NT2/D1 (cell line): ENCODE measurements at places on chromosomes 7 and 10.

- no peak for DNase-seq
Measured at GRCh38 chr10:15842556-15843169, 17.6 kb downstream of the MINDY3 start.

DNA sequence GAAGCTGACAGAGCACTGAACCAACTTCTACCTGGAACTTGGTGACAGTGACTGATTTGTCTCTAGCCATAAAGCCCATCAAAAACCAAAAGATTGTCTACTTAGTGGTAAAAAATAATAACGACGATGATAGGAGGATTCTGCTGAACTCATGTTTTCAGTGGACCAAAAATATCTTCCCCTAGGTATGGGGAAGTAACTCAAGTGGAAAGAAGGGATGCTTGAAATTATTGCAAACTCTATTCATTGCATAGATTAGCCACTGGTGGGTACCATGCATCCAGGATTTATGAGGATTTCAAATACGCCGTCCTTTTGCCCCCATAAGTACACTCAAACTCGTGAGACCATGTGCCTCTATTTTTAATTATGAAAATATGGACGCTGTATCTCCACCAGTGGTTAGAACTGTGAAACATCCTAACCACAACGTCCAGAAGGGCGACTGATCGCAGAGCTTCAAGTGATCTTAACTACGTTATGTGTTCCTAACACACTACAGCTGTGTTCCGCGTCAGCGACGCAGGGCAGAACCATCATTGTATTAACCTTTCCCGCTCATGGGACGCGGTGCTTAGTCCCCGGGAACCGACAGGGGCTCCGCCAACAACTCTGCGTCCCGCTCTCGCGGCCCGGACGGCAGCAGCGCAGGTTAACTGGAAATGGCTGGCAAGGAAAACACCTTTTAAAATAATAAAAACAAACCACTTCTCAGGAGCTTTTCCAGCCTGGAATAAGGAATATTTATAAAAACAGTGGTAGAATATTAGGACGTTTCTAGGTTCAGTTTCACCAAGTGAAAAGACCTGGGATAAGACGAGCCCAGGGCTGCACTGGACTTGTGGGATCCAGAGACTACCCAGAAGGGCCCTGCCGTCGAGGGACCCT lies 776 bp downstream of the PEX1 start:
- peak; percentile 9 for DNase-seq

DNA sequence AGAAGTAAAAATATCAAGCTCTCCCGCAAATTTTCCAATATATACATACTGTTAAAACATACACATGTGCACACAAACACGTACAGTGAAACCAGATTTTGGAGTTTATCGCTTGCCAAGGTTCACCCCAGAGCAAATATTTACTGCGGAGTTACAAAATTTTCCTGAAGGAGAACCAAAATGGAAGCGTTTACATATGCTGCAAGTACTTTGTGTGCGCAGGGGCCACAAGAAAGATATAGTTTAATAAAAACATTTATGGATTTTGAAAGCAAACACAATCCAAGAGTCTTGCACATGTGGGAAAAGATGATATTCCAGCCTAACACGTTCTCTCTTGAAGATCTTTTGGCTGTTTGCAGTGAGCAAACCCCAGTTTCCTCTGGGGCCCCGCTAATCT lies 301.3 kb upstream of the NFE2L3 start:
- no peak for DNase-seq

- no peak for DNase-seq
Measured at GRCh38 chr10:47311193-47311931, 10.9 kb upstream of the GDF2 start.

DNA sequence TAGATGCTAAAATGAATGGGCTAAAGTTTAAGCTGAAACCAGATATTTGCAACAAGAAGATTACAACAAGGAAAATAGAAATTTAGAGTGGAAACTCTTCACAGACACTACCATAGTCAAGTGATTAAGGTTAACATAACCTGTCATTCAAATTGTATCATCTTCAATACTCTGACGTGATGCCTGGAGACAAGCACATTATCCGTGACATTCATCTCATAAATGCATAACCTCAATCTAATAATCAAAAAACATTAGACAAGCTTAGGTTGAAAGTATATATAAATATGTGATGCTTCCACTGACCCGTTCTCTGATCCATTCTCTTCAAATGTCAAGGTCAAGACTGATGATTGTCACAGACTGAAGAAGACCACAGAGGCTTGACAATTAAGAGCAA lies 263.8 kb upstream of the MEOX2 start:
- DNase-seq = no peak

- DNase-seq = no peak
Measured at GRCh38 chr7:117830422-117830954, 42.8 kb downstream of the CTTNBP2 start.

- DNase-seq = no peak
Measured at GRCh38 chr7:74070619-74070921, 13.0 kb upstream of the LIMK1 start.

DNA sequence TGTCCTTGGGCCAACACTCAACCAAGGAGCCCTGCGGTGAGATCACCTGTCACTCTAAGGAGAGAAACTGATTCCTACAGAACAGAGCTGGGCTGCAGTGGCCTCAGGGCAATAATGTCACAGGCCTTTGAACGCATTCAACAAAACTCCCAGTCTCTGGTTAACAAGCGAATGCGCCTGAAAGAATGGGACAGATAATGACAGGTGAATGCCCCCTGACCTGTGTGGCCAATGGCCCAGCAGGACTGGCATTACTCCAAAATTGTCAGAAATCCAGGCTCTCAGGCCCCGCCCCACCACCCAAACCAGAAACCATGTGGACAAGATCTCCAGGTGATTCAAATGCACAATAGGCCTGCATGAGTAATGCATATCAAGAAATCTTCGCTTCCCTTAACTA lies 277.7 kb upstream of the KLF6 start:
- DNase-seq = no peak

DNA sequence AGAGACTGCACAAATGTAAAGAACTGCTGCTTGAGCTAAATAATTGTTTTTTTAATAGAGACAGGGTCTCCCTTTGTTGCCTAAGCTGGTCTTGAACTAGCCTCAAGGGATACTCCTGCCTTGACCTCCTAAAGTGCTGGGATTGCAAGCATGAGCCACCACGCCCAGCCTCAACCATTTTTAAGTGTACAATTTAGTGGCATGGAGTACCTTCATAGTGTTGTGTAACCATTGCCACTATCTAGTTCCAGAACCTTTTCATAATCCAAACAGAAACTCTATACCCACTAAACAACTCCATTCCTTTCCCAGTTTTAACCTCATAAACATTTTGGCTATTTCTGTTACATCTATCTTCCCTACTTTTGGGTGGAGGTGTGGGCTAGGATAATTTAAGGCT lies 6.7 kb downstream of the EIF4H start:
- DNase-seq = no peak

- no peak for DNase-seq
Measured at GRCh38 chr7:97107192-97107800, 10.2 kb upstream of the SDHAF3 start.

DNA sequence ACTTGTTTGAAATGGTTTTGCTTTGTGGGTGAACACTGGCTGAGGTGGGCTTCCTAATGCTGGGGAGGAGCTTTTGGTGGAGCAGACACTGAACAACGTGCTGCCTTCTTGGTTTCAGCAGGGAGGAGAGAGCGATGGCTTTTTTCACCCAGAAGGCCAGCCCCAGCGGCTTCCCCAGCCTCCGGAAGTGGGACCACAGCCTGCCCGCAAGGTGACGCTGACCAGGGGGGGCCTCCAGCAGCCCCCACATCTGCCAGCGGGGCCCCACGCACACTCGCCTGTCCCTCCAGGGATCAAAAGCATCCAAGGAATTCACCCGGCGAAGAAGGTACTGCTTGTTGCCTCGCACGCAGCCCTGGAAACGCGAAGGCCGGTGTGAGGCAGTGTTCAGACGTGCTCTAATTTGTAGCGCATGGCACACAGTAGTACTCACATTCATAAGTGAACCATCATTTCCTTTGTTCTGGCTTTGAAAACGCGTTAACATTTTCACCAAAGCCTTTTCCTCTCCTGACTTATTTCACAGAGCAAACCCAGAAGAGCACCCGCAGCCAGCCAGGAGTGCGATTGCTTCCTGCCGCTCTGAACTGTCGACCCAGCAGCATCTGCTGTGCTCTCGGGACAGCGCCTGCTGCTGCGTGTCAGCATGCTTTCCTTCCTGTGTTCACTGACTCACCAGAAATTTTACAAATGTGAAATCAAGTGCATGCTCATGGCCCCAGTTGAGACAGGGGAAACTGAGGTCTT lies 48.4 kb downstream of the SHH start:
- no peak for DNase-seq

DNA sequence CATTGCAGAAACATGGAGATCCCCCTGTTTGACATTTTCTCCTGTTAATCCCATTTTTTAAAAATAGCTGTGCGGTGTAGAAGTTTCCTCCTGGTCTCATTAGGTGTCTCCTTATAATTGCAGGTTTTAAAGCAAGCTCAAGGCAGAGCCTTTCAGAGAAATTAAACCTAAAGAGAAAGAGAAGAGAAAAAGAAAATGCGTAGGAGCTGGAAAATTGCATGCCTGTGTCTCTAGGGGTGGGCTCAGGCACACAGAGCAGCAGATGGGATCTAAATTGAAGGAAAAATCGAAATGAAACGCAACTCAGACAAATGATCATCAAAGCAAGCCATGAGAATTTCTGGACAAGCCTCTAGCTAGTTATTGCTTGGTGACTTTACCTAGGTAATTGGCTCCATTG lies 40.1 kb downstream of the GPR26 start:
- DNase-seq = no peak

DNA sequence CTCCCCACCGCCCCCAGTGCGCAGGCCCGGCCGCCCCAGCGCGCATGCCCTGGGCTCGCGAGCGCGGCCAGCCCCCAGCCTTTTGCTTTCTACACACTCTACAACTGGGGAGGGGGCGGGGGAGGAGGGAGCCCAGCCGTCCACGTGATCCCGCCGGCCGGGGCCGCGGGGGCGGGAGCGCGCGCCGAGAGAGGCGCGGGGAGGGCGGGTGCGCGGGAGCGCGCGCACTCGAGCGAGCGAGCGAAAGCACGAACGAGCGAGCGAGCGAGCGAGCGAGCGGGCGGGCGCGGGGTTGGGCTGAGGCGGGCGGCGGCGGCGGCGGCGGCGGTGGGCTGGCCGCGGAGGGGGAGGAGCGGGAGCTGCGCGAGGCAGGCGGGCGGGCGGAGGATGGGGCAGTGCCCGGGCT lies at the start of gene AUTS2:
TSS of gene AUTS2 (plus strand) at position 395 of the 406 bp plus-strand sequence. CDS start 1,179 bp downstream, outside the sequence.
- DNase-seq = peak; percentile 88

DNA sequence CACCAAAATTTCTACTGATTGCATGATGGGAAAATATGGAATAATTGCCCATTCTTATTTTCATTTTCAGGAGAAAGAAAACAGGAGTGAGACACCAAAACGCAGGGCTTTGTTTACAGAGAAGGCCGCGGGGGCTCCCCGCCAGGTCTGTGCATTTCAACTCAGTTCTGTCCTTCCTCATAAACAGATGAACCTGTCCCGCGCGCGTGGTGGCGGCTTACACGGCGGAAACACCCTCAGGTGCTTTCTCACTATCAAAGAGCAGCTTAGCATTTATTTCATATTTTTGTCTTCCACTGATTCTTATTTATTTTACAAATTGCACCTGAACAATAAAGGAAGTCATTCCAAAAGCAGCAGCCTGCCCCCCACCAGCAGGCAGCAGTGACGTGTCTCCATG lies 579.4 kb downstream of the PTPRN2 start:
- no peak for DNase-seq

DNA sequence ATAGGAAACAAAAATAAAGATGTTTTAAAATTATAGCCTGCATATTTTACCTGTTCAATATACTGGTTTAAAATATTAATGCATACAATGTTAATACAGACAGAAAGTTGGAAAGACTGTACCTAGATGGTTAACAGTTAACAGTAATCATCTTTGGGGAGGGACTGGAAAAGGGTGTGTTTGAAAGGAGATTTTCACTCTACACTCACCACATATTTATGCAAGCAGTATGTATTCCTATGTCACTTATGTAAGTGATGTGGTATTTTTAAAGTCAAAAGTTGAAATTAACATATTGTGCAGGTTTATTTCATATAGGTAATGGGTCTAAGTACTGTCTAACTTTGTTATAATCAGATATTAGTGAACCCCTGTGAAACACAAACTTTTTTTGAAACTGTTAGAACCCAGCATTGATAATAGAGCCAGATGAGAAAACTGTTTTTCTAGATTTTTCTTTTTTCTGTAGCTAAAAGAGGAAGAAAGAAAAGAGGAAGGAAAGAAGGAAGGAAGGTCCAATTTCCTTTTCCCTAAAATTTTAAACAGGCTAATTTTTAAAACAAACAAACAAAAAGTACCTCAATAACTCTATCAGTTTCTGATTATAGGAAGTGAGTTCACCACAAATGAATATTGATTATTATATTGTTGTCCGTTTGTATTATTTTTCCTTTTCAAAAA lies 9.0 kb upstream of the STARD3NL start:
- no peak for DNase-seq

- no peak for DNase-seq
Measured at GRCh38 chr7:72099784-72100183, 312.4 kb downstream of the CALN1 start.

DNA sequence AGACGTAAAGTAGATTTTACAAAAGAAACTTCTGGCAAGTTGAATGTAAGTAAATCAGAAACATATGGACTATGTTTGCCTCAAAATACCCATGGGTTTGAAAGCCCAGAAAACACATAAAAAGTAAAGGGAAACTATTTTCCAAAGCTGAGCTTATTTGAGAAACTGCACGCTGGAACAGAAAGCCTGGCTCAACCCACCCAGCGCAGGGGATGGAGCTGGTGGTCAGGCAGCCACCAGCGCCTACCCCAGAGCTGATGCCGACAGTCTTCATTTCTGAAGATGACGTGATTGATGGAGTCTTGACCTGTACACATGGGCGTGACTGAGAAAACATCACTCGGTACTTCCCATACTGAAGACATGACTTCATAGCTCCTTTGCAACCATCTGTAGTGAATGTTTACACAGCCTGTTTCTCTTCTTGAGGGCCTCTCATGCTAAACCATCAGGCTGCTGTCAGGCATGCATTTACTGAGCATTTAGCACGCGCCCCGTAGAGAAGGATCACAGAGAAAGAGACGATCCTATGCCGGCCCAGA lies 232.6 kb upstream of the AUTS2 start:
- DNase-seq = no peak

GRCh38 chr10:115606086-115606485 lies 512.9 kb downstream of the ATRNL1 start:
- no peak for DNase-seq

- no peak for DNase-seq
Measured at GRCh38 chr7:156768698-156769472, 124.1 kb downstream of the LMBR1 start.

- no peak for DNase-seq
Measured at GRCh38 chr7:45980181-45980905, 59.3 kb upstream of the IGFBP3 start.

DNA sequence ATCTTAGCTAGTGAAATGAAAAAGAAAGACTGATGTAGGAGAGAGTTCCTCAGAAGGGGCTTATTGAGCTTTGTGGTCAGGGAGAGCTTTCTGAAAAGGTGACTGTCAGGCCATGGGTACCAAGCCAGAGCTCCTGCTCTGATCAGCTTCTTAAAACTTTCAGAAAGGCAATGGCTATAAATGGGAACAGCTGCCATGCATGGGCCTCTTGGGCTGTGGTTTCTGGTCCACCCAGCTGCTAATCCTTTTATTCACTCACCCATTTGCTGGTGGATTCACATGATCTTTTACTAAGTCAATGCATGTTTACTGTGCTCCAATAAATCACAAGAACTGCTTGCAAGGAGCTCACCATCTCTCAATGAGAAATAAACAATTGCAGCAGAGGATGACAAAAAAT lies 60.1 kb upstream of the ZPBP start:
- DNase-seq = no peak

- no peak for DNase-seq
Measured at GRCh38 chr10:64316416-64316815, 795.2 kb downstream of the REEP3 start.
